ENCODE measurements at places on chromosomes 1 and 21.
A peak's percentile ranks its signal among the peaks of the same experiment; 100 is the strongest.

DNA sequence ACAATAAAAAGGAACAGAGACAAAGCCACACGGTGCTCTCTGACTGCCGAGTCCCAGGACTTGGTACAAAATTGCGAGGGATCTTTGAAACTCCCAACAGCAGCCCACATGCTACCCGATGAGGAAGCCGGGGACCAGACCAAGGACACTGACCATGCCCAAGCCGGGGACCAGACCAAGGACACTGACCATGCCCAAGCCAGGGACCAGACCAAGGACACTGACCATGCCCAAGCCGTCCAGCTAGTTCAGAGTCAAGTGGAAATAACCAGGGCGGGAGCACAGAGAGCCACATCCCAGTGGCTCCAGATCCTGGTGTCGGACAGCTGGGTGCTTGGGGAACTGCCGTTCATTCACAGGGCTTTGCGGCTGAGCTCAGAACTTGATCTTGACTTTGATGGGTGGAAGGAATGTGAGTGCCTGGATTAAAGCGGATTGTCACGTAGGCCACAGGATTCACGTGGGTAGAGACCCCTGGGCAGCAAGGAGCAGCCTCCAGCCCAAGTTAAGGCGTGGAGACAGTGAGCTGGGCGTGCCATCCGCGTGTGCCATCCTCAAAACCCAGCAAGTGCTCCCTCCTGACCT is 16.5 kb upstream of the TRAPPC10 start:
- DNase-seq: no peak

DNA sequence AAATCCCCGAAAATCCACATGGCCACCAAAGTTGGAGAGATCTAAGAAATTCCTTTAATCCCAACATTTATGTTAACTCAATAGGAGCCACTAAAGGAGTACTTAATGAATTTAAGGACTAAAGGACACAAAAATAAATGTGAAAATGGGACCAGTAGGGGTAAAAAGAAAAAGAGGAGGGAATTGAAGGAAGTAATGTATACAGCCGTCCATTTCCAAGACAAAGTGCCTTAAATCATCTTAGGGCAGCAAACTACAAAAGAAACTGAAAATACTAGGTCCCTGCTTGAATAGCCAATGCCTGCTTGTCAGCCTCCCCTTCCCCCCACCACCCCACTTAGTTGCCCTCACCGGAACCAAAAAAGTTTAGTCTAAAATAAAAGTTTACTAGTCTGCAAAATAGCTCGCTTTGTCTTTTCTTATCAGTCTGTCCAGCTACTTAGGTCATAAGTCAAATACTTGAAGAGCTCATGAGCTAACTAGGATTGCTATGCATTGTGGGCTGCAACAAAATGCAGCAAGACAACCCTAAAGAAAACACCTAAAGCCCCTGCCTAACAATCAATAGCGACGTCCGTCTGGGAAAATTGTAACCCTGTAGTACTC is 66.3 kb upstream of the TLR5 start:
- no peak for DNase-seq

- no peak for DNase-seq
Measured at GRCh38 chr1:40562185-40562584, 30.7 kb downstream of the ZNF684 start.

DNA sequence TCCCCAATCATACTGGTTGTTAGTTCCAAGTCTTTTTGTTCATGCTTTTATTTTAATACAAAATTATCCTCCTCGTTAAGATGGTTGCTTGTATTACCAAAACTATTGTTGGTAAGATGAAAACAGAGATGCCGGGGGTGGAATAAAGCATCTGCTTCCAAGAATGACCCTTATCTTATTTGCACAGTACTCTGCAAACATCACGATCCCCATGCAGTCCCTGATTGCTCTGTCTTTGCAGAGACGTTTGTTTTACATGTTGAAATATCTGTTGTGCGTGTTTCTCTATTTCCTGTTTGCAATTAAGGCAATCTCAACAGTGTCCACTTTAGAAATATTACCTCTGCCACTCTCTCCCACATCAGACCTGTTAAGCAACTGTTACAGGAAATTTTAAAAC is 141.3 kb upstream of the NCAM2 start:
- DNase-seq: peak; percentile 95

DNA sequence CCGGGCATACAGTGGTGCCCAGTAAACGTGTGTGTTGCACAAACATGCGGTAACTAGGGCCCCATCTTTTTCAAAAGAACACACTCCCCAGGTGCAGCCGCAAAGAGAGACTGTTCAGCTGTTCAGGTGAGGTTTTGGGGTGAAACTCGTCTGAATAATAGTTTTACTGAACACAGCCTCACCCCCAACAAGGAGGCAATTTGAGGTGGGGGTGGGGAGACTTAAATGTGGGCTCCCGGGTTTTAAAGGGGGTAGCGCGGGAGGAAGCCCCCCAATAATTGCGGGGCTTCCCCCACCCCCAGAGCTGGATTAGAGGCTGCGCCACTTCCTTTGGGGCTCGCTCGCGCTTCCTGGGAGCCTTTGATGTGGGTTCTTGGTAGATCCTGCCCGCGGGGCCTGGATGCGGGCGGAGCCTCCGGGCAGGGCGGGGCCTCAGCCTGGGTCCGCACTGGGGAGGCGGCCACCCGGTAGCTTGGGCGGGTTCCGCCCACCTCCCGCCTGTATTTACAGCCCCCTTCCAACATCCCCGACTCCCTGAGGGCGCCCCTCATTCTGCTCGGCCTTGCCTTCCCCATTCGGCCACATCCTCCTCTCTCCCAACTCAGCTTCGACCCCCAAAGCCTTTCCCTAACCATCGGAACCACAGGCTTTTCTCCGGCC is 6.4 kb upstream of the EPHA2 start:
- no peak for DNase-seq

- DNase-seq: peak; percentile 50
Measured at GRCh38 chr1:219927956-219928790, at the start of gene SLC30A10. TSS of gene SLC30A10 (minus strand) at chr1:219928557. CDS start at chr1:219928440, 117 bp downstream.

DNA sequence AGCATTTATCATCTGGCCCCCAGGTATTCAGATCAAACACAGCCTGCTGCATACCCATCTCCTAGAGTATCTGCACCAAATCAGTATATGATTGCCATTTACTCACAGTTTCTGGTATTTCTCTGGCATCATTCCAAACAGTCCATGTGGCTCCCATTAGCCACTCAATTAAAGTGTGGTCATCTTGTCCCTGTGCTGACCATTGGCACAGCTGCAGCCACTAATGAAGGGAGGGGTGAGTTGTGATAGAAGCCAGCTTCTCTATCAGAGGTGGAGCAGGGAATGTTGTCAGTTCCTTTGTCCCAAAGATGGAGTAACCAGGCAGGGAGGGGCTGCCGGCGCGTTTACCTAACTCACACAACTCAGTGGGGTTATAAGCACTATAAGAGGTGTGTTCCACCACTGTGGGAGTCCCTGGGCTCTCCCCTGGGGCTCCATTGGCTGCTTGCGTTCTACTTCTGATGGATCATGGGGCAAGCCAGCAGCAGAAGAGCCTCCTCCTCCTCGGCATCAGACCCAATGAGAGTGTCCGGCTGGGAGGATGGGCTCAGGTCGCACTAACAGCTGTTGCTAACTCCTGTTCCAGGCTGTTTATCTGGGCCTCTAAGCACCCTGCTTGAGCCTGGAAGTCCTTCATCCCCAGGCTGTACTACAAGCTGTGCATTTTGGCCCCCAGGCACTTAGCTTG is 108.6 kb downstream of the GDAP2 start:
- no peak for DNase-seq
